Head of caudate nucleus (tissue), 42 donors: ENCODE measurements at places on chromosomes 5 and 9.

DNA sequence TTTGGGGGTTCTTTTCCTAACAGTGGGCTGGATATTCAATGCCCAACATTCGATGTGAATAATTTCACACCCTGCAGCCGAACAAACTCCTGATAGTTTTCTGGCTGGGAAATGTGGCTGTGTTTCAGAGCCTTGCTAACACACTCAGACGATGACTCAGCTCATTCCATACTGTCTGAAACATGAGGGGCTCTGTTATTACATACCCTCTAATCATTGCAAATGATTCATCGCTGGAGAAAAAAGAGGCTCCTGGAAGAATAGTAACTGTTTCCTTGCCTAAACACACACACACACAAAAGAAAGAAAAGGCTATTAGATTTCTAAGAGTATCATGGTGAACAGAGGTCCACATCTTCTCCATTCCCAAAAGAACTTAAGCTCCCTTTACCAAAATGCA, 75.8 kb downstream of the OXCT1 start:
- no peak for DNase-seq

DNA sequence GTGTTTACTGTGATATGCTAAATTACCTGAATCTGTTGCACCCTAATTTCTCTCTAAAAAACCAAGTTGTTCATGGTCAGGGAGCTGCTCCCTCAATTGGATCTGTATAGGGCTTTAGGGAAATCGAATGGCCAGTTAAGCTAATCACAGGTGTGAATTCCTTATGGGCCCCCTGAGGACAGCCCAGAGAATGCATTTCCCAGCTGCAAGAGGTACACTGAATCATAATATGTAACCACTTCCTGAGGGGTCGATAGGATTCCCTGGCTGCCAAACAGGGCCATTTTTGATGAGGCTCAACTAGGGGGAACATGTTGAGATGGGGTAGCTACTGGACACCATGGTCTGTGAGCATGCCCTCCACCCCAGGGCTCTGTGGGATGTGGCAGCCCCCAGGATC, 478.6 kb downstream of the CCDC171 start:
- DNase-seq: no peak

GRCh38 chr5:88089719-88090390, 178.8 kb downstream of the TMEM161B start:
- DNase-seq: no peak

DNA sequence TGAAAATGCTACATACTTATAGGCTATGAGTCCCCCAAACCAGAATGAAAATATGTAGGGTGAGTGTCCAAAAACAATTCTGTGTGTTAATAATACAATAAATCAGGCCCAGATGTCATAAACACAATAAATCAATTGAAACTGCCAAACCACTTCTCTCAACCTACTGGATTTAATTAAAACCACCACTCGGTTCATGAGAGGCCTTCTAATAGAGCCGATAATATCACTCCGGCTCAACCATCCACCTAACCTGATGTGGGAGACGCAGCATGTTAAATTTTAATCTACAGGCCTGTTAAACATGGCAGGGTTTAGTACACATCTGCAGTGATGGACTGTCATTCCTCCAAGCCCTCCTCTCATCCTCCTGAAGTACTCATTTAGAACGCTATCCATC, 734.5 kb upstream of the ZNF608 start:
- DNase-seq: no peak

DNA sequence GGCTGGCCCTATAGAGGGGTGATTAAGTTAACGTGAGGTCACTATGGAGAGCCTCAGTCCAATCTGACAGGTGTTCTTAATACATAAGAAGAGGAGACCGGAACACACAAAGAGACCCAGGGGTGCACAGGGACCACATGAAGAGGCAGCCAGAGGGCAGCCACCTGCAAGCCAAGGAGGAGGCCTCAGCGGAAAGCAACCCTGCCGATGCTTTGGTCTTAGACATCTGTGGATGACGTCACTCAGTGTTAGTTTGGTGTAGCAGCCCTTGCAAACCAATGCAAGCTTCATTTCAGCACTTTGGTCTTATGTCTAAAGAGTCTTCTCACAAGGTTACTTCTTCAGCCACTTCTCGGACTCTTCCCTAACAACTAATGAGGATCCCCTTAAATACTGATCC, 47.6 kb upstream of the GRHPR start:
- DNase-seq: no peak

DNA sequence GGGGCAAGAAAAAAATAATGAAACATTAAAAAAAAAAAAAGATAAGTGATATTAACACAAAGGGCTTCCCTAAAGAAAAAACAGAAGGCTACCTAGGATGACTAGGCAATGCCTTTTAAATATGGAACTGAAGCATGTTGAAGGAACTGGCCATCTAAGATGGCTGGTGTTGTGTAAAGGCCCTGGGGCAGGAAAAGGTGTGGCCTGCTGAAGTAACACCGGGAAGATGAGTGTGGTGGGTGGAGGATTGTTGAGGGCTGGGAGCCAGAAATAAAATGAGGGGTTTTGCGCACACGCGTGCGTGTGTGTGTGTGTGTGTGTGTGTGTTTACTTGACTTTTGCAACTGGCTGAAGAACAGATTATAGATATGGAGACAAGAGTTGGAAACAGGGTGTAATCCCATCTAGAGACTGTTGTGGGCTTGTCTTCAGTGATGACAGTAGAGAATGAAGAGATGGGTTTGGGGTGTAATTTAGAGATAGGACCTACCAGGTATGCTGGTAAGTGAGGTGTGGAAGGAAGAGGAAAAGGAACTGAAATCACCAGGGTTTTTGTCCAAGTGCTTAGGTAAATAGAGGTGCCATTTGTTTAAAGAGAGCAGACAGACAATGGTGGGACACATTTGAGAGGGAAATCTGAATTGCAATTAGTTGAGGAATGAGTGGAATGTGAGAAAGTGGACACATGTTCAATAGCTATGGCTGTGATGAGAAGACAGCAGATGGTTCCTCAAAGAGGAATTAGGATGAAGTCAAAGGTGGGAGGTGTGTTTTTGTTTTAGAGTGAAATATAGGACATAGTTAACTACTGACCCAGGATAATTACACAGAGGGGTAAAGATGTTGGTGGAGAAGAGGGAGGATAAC, 33.9 kb downstream of the RAD23B start:
- no peak for DNase-seq

DNA sequence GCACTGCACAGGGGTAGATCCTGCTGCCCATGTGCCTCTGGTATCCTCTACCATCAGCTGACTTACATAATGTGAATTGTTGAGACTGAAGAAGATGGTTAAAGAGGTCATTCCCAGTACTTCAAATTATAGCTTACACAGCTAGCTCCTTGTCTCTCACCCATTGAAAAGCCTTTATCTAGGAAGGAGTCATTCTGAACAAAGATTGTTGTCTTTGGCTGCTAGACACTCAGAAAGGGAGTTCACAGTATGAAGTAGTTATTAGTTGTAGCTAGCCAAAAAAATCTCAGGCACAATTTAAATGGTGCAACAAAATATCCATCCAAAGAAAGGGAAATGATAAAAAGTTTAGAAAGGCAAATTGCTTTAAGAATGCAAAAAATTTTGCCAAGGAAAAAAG, 102.0 kb upstream of the NREP start:
- DNase-seq: no peak

- DNase-seq: no peak
Measured at GRCh38 chr5:60598424-60598823, 101.5 kb downstream of the DEPDC1B start.

GRCh38 chr9:121946465-121946864, 146.6 kb downstream of the TTLL11 start:
- no peak for DNase-seq

DNA sequence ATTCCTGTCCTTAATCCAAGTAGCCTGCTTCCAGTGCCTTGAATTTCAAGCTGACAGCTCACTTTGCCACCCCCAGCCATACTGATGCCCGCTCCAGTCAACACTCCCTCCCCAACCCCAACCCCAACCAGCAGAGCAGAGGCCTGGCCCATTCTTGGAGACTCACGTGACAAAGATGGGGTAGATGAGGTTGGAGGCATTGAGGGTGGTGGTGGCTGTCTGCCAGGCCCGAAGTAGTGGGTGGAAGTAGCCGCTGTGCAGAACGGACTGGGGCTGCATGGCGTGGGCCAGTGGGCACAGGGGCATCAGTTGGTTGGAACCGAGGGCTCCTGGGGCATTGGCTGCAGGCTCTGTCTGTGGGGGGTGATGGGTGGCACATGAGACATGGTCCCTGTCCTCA, 7.8 kb downstream of the ALAD start:
- peak; percentile 57 for DNase-seq

- no peak for DNase-seq
Measured at GRCh38 chr9:136401173-136401922, 1.4 kb upstream of the SNAPC4 start.

DNA sequence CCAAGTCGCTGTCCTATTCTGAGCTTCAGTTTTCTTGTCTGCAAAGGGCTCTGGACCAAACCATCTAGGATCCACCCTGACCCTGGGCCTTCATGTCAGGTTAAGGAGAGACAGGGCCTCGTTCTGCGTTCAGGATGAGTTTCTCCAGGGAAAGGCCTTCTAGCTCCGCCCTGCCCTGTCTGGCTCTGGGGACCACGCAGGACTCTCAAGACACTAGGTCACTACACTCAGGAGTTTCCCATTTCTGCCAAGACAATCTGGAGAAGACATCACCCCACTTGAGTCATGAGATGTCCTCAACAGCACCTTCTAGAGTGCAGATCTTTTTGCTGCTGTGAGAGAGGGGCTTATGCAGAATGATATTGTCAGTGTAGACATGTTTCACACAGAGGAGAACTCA, 53.2 kb upstream of the KCNMB1 start:
- DNase-seq: no peak

- DNase-seq: no peak
Measured at GRCh38 chr5:180206993-180207392, 2.0 kb downstream of the RASGEF1C start.

DNA sequence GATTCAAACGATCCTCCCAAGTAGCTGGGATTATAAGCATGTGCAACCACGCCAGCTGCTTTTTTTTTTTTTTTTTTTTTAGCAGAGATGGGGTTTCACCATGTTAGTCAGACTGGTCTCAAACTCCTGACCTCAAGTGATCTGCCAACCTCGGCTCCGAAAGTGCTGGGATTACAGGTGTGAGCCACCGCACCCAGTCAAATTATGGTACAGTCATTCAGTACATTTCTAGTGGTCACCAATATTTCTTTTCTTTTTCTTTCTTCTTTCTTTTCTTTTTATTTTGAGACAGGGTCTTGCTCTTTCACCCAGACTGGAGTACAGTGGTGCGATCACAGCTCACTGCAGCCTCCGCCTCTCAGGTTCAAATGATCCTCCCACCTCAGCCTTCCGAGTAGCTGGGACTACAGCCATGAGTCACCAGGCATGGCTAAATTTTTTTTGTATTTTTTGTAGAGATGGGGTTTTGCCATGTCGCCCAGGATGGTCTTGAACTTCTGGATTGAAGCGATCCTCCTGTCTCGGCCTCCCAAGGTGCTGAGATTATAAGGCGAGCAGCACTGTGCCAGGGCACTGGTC, 25.4 kb upstream of the DCP2 start:
- no peak for DNase-seq

DNA sequence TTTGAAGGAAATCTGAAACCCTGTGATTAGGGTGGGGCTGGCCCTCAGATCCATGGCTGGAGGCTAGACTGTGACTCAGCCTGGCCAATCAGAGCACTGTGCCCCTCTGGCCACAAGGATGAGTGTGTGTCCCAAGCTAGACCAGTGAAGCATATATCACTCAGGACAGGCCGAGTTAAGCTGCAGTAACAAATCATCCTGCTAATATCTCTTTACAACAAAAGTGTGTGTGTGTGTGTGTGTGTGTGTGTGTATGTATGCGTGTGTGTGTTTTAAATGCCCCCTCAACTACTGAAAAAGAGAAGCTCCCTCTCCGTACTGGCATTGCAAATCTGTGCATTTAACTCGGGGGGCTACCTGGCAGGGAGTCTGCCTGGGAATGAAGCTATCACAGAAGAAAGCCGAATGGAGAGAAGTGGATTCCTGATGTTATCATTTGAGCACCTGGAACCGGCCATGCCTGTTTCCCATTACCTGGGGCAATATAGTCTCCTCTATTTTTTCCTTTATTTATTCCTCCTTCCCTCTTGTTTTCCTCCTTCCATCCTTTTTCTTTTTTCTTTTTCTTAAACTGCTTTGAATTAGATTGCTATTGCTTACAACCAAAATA, 25.6 kb downstream of the STC2 start:
- no peak for DNase-seq

DNA sequence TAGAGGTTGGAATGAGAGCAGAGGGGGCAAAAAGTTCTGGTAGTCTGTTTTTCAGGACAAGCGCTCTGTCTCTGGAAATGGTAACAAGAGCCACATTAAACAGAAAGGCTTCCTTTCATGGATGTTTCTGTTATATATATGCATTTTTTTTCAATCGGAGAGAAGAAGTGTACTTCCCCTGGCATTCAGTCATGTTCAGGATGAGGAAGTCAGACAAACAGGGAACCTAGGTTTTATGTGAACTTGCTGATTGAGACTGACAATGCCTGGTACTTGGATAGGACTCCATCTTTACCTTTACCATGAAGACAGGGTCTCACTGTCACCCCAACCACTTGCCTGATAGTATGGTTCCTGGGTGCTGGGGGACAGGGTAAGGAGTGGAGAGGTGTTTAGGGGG, 30.1 kb upstream of the ZBED3 start:
- no peak for DNase-seq
